ENCODE measurements at places on chromosomes 5 and 9.

GRCh38 chr9:84271921-84272556 is 68.5 kb downstream of the SLC28A3 start:
- DNase-seq, result no peak

DNA sequence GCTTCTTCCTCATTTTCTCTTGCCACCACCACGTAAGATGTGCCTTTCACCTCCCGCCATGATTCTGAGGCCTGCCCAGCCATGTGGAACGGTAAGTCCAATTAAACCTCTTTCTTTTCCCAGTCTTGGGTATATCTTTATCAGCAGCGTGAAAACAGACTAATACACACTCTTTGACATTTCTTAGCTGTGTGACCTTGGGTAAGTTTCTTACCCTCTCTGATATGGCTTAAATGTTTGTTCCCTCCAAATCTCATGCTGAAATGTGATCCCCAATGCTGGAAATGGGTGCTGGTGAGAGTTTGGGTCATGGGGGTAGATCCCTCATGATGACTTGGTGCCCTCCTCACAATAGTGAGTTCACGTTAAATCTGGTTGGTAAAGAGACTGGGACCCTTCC is 188.8 kb upstream of the IRX4 start:
- no peak for DNase-seq

GRCh38 chr5:155772009-155772662 is 554.8 kb upstream of the SGCD start:
- DNase-seq, result no peak

- no peak for DNase-seq
Measured at GRCh38 chr5:151491062-151491461, 43.7 kb downstream of the SLC36A1 start.

- DNase-seq, result peak; percentile 61
Measured at GRCh38 chr5:93874080-93874479, 132.7 kb upstream of the POU5F2 start.

DNA sequence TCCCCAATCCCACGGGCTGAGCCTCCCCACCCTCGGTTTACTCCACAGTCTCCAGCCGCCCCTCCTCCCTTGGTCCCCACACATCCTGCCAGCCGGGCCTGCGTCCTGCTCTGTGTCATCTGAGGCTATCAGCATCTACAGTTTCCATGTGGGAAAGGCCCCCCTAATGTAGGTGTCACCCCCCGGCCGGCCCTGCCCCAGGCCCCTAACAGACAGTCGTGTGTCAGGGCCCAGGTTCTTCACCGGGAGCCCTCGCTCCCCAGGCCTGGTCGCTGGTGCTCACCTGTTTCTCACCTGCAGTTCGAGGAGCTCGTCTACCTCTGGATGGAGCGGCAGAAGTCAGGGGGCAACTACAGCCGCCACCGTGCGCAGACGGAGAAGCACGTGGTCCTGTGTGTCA is 62.7 kb downstream of the KCNT1 start:
- no peak for DNase-seq

DNA sequence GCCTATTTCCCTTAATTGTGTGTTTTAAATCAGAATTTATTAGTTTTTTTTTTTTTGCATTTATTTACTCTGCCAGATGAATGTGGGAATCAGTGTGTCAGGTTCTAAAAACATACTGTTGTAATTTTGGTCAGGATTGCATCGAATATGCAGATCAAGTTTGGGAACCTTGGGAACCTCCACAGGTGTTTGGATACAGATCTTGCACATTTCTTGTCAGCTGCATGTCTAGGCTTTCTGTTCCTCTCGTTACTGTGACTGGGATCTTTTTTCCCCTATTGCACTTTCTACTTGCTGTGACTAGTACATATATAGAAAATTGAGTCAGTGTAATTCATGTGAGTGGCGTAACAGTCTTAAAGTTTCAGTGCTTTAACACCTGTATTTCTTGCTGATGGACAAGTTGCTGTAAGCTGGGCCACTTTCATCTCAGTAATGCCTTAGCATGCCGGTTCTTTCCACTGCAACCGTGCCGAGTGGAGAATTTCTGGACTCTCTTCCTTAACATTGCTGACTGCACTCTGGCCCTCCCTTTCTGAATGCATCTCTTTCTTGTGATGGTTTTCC is 112.5 kb downstream of the TENT4A start:
- DNase-seq, result no peak

- no peak for DNase-seq
Measured at GRCh38 chr9:35226651-35227050, 64.8 kb downstream of the UNC13B start.

GRCh38 chr9:127536499-127536898 is 75.6 kb upstream of the STXBP1 start:
- no peak for DNase-seq

DNA sequence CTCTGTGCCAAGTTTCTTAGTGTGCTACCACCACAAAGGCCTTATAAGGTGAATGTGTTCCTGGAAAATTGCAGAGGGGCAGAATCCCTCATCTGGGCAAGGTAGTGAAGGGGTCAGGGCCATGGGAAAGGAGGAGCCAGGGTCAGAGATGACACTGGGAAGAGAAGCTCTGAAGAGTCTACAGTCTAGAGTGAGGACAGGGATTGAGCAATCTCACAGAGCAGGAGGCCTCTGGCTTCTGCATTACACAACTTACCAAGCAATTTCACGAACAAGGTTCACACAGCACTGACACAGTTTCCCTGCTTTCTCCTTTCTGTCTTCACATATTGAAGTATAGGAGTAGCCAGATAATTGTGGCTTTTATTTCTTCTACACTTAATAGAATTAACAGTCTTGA is 24.5 kb upstream of the IDNK start:
- no peak for DNase-seq

GRCh38 chr5:63500242-63500641 is 462.0 kb downstream of the HTR1A start:
- no peak for DNase-seq

DNA sequence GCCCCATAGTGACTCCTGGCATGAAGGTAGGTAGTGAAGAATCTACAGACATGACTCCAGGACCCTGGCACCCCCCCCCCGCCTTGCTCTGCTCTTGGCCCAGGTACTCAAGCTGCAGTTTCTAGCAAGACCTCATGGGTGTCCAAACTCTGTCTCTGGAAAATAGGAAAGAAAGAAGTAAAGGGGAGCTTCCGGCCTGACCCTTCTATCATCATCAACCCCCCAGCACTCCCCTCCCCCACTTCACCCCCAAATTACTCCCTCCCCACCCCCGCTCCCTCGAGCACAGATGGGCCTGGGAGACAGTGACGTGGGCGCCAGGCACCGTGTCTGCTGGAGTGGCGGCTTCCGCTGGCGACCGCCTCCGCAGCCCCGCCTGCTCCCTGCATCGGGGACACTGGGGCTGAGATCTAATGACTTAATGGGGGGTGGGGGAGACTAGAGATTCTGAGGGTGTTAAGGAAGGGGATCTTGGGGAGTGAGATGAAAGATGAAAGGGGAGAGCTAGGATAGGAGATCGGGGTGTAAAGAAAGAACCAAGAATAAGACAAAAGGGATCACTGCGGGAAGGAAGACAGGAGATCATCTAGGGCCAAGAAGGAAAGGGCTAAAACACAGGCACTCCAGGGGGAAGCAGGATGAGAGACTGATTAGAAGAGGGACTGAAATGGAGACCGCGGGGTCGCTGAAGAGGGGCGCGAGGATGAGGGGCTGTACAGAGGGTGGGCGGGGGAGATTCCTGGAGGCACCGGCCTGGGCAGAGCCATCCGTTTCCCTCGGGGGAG is 1.1 kb upstream of the DNAJB5 start:
- no peak for DNase-seq

DNA sequence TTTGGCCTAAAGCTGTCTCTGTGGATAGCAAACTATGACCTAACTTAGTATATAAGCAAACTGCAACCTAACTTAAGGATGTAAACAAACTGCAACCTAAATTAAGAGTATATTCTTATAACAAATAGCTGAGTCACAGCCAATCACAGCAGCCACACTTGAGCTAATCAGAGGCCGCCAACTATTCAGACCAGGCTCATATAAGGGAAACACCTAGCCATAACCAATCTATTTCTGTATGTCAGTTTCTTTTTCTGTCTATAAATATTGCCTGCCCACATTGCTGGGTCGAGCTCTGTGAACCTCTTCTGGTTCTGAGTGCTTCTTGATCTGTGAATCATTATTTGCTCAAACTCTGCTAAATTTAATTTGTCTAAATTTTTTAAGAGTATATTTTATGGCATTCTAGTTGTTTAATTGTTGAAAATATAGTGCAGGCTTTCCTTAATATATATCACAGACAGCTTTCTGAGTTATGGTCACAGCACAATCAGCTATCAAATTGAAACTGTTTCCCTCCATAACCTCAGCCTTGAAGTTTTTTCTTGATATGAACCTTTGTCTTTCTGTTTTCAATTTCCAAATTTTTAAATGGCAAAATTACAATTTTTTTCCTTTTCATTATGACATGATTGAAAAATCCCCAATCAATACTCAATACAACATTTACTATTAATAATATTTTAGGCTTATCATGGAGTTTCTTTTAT is 327.1 kb upstream of the NUDT12 start:
- DNase-seq, result no peak
